ENCODE measurements at places on chromosomes 2 and 18. TPM values are rescaled to one million over a fixed set of nuclear protein-coding genes. Genes with fewer than 3 reads are reported as not detected.

- peak overlapping the region; percentile 94 for H3K27ac ChIP-seq
- peaks cover 23% of the 10 kb centered on the region for H3K36me3 ChIP-seq
- DNase-seq: no peak
- peak overlapping the region; percentile 82 for H3K4me3 ChIP-seq
Observed at GRCh38 chr2:191679818-191680600, 2.1 kb downstream of the NABP1 start.

- H3K4me1 ChIP-seq: no peaks in the 10 kb centered on the region
- H3K4me3 ChIP-seq: no peak overlapping the region
- no peaks in the 10 kb centered on the region for H3K36me3 ChIP-seq
- no peak overlapping the region for H3K27ac ChIP-seq
- DNase-seq: no peak
Observed at GRCh38 chr2:4979111-4979510, 713.1 kb upstream of the SOX11 start.

- no peak overlapping the region for H3K27ac ChIP-seq
- no peak overlapping the region for H3K4me3 ChIP-seq
- no peaks in the 10 kb centered on the region for H3K36me3 ChIP-seq
- no peaks in the 10 kb centered on the region for H3K27me3 ChIP-seq
- DNase-seq: no peak
- peaks cover 1% of the 10 kb centered on the region for H3K4me1 ChIP-seq
Observed at GRCh38 chr2:216103213-216103612, 5.9 kb upstream of the XRCC5 start.

DNA sequence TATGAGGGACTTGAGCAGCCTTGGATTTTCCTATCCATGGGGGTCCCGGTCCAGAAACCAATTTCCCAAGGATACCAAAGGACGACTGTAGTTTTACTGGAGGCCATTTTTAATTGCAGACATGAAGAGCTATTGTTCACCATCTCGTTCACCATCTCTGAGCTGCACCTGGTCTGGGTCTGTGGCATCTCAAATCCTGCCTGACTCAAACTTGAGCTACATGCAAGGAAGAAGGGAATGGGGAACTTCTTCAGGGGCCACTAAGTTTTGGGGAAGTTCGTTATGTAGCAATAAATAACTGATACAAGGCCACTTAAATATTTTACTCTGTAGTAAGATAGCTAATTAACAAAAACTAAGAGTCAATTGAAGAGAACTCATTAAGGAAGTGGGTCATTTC is 2.1 kb upstream of the SMCHD1 start:
- H3K36me3 ChIP-seq: no peaks in the 10 kb centered on the region
- peaks cover 21% of the 10 kb centered on the region for H3K4me1 ChIP-seq
- H3K27ac ChIP-seq: no peak overlapping the region
- no peaks in the 10 kb centered on the region for H3K27me3 ChIP-seq
- no peak for DNase-seq
- H3K4me3 ChIP-seq: no peak overlapping the region

- no peak overlapping the region for H3K4me3 ChIP-seq
- DNase-seq: no peak
- no peaks in the 10 kb centered on the region for H3K4me1 ChIP-seq
- no peaks in the 10 kb centered on the region for H3K36me3 ChIP-seq
Observed at GRCh38 chr2:25991965-25992364, 9.7 kb upstream of the KIF3C start.

The TBR1 gene
- not detected for total RNA-seq

DNA sequence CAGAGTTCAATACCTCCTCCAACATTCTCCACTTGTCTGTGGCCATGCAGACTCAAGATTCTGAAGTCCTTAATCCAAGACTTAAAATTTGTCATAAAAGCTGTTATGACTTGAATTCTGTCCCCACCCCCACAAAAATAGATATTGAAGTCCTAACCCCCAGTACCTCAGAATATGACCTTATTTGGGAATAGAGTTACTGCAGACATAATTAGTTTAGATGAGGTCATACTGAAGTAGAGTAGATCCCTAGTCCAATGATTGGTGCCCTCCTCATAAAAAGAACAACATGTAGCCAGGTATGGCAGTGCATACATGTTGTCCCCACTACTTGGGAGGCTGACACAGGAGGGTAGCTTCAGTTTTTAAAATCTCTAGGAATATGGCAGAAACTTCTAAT is 9.2 kb downstream of the TPGS2 start:
- no peak overlapping the region for H3K4me3 ChIP-seq
- H3K27me3 ChIP-seq: no peaks in the 10 kb centered on the region
- no peaks in the 10 kb centered on the region for H3K4me1 ChIP-seq
- H3K36me3 ChIP-seq: peaks cover 5% of the 10 kb centered on the region
- no peak overlapping the region for H3K27ac ChIP-seq
- DNase-seq: no peak

DNA sequence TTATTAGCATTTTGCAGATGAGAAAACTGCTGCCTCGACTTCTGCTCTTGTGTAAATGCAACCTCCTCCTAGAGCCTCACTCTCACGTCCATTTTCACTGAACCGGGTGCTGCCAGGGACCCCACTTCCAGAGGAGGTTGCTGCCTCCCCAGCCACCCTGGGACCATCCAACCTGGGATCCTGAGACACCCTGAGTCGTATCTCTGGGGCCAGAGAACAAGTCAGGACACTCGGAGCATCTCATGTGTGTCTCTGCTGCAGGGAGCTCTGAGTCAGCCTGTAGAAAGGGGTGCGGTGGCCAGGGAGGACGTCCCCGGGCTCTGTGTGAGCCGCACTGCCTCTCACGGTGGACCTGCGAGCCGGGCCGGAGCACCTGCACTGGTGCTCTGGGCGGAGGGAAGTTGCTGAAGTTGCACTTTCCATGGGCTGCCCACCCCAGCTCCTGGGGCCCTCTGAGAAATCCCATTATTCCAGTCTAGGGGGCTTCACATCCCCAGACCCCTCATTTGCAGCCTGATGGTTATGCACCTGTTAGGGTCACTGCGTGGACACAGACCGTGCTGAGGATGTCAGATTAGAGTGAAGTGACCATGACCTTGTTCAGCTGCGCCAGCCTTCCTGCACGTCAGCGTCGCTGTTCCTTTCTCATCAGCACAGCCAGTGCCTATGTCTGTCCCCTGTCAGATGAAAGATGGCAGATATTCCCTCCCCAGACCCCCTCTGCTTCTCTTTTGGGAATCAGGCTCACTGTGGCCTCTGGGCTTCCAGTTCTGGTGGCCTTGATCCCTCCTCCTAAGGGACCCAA is 230.4 kb downstream of the KLHL29 start:
- H3K36me3 ChIP-seq: no peaks in the 10 kb centered on the region
- H3K27me3 ChIP-seq: no peaks in the 10 kb centered on the region
- no peaks in the 10 kb centered on the region for H3K4me1 ChIP-seq
- H3K4me3 ChIP-seq: no peak overlapping the region
- no peak overlapping the region for H3K27ac ChIP-seq

GRCh38 chr2:222057347-222058073 is 241.3 kb downstream of the PAX3 start:
- H3K27ac ChIP-seq: no peak overlapping the region
- H3K36me3 ChIP-seq: no peaks in the 10 kb centered on the region
- H3K27me3 ChIP-seq: no peaks in the 10 kb centered on the region
- no peaks in the 10 kb centered on the region for H3K4me1 ChIP-seq
- H3K4me3 ChIP-seq: no peak overlapping the region
- DNase-seq: no peak

GRCh38 chr2:8255448-8255800 is 426.4 kb upstream of the ID2 start:
- no peaks in the 10 kb centered on the region for H3K27me3 ChIP-seq
- no peak overlapping the region for H3K27ac ChIP-seq
- no peaks in the 10 kb centered on the region for H3K36me3 ChIP-seq
- no peak for DNase-seq
- no peak overlapping the region for H3K4me3 ChIP-seq

The EPB41L3 gene
- total RNA-seq: 1.8 TPM

The KRTCAP3 gene
- total RNA-seq: 5.4 TPM

The NAT8 gene
- total RNA-seq: not detected

The DUSP2 gene
- total RNA-seq: 214 TPM

DNA sequence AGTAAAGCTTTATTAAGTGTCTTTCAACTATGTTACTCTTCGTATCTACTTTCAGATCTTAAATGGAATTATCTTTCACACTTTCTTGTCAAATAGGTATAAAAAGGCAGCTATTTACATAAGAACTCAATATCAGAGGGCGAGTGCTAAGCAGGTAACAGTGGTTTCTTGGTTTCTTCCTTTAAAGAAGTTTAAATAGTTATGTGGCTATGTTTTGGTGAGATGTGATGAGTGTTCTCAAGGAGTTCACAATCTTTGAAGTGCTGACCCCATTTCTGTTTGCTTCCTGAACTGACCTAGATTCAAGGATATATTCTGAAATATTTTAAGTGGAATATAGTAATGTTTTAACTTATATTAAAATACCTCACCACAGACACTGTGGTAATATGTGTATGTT is 161.9 kb downstream of the DPP4 start:
- H3K27ac ChIP-seq: no peak overlapping the region
- H3K4me3 ChIP-seq: no peak overlapping the region
- no peak for DNase-seq
- H3K4me1 ChIP-seq: no peaks in the 10 kb centered on the region
- H3K27me3 ChIP-seq: no peaks in the 10 kb centered on the region

Measured in CD8-positive, alpha-beta memory T cell (primary cell).